ENCODE measurements at places on chromosomes 1 and 21.
A peak's percentile ranks its signal among the peaks of the same experiment; 100 is the strongest.

DNA sequence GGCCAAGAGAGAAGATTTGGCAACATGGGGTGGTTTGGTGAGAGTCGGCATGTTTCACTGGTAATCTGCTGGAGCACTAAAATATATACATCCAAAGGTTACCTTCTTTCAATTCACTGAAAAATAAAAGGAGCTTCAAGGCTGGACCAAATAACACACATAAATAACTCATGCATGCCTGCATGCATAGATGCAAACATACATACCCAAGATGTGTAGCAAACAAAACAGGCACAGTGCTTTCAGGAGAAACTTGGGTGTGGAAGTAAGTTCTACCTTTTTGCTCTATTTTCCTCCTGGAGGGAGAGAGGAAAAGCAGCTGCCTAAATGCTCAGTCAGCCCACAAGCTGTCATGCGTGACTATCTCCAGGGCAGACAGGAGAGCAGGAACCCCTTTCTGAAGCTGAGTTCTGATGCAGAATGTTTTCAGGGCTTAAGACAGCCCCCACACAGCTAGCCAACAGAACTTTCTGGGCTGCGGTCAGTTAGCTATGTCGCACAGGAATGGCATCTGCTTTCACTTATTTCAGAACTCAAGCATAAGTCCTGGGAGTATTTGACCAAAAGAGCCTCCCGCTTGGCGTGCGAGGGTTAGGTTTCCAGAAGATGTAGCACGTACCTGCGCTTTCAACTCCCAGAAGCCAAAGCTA is 166.2 kb downstream of the TOMM20 start:
- peak; percentile 92 for DNase-seq

GRCh38 chr1:44326024-44326701 is 28.9 kb downstream of the ERI3 start:
- peak; percentile 7 for DNase-seq

GRCh38 chr1:63403386-63403785 is 36.0 kb downstream of the ALG6 start:
- no peak for DNase-seq

- DNase-seq = no peak
These were observed 225.3 kb downstream of the RGS7 start for GRCh38 chr1:241131636-241132194.

- no peak for DNase-seq
These were observed 6.2 kb upstream of the FAM76A start for GRCh38 chr1:27719286-27720251.

DNA sequence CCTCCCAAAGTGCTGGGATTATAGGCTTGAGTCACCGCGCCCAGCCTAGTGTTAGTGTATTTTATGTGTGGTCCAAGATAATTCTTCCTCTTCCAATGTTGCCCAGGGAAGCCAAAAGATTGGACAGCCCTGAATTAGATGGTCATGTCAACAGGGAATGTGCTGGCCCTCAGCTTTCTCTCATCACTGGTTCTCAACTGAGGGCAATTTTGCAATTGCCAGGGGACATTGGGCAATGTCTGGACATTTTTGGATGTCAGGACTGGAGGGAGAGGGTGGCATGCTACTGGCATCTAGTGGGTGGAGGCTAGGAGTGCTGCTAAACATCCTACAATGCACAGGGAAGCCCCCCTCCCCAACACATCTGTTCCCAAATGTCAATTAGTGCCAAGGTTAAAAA is 95.0 kb downstream of the LAMC2 start:
- no peak for DNase-seq

DNA sequence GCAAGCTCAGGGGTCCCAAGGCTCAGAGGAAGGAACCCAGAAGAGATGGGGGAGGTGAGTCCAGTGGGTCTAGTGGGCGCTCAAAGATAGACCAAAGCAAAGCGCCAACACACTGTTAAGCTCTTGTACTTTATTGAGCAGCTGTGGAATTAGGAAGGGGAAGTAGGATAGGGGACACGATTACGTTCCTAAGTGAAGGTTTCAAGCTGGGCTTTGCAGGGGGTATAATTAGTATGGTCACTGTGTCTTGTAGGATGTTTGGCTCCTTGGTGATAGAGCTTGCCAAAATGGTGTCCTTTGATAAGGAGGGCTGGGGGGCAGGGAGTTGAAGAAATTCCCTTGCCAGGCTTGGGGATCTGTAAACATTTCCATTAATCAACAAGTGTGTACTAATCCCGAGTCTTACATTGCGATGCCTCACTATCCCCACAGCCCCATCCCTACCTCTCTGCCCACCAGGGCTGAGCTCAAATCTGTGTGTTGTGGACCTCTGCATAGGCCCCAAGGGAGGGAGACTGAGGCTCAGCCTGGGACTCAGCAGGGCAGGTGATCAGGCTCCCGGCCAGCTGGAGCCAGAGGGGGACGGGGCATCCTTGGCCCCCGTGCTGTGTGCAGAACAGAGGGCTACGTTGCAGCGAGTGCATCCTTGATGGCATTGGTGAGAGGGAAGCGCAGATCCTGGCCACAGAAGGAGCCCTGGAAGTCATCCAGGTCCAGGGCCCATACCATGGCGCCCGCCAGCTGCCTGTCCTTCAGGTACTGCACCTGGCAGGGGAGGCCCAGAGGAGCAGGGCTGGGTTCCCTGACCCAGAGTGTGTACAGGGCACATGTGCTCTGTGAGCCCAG is 3.4 kb upstream of the MYBPH start:
- DNase-seq = no peak

GRCh38 chr1:33267468-33268205 is 11.3 kb downstream of the ZNF362 start:
- DNase-seq = no peak

- DNase-seq = no peak
These were observed 14.3 kb upstream of the MED18 start for GRCh38 chr1:28314547-28314941.

GRCh38 chr1:205030896-205031295 is 12.1 kb upstream of the CNTN2 start:
- no peak for DNase-seq

DNA sequence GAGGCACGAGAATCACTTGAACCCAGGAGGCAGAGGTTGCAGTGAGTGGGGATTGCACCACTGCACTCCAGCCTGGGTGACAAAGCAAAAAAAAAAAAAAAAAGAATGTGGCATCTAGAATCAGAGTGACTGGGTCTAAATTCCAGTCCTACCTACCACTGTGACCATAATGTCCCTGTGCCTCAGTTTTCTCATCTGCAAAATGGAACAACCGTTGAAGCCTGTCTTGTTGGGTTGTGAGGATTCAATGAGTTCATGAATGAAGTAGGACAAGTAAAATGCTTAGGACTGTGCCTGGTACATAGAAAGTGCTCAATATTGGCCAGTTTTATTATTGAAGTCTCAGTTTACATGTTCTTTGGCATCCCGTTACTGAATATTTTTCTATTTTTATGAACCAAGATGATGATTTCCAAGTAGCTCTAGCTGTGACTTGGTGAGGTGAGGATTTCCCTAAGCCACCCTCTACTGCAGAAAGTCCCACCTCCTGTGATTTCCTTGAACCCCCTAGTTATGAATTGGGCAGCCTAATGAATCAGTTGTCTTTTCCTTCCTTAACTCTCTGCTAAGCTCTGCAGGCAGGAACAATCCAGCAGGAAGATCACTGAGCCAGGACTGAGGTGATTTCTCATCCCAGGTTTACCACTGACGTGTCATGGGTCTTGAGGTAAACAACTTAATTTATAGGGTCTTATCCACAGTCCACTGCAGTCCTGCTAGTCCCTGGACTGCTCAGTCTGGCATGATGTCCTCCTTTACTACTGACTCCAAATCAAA is 18.9 kb upstream of the MEAF6 start:
- DNase-seq = no peak

DNA sequence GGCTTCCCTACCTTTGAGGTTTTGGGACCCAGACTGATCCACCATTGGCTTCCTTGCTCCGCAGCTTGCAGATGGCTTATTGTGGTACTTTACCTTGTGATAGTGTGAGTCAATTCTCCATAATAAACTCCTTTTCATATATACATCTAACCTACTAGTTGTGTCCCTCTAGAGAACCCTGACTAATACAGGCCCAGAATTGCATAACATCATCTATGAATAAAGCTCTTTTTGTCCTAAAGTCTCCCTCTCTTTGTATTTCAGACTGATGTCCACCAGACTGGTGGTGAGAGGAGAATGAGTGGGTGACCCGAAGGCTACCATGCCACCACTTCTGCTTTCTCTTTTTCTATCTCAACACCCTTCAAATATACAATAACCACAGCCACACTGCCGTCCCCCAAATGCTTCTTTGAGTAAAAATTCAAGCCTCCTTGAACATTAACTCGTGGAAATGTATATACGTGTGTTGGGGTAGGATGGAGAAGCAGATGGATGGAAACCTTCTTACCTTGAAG is 265.7 kb downstream of the PTBP2 start:
- no peak for DNase-seq

GRCh38 chr1:53400761-53401674 is 58.2 kb upstream of the DMRTB1 start:
- no peak for DNase-seq

- no peak for DNase-seq
These were observed 2.1 kb upstream of the S100A10 start for GRCh38 chr1:151995774-151996173.

DNA sequence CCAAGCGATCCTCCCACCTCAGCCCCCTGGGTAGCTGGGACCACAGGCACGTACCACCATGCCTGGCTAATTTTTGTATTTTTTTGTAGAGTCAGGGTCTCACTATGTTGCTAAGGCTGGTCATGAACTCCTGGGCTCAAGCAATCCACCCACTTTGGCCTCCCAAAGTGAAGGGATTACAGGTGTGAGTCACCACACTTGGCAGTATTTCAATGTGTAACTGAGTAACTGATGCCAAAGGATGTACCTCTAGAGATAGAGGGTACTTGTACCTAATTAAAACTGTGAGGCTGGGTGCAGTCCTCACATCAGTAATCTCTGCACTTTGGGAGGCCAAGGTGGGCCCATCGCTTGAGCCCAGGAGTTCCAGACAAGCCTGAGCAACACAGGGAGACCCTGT is 258.7 kb upstream of the DMRTA2 start:
- no peak for DNase-seq

DNA sequence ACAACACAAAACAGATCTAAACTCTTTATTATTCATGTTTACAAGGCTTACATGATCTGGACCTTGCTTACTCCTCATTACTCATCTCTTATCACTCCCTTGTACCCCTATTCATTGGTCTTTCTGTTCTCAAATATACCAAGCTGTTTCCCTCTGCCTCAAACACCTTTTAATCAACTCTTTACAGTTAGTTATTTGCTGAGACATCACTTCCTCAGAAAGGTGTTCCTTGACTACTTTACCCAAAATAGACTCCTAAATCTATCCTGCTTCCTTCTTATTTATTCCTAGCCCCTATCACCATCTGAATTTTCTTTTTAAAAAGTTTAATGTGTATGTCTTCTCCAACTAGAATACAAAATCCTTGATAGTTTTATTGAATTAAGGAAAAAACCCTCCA is 100.6 kb upstream of the SLFNL1 start:
- no peak for DNase-seq

GRCh38 chr1:33186936-33187335 is 5.1 kb upstream of the TRIM62 start:
- DNase-seq = no peak

DNA sequence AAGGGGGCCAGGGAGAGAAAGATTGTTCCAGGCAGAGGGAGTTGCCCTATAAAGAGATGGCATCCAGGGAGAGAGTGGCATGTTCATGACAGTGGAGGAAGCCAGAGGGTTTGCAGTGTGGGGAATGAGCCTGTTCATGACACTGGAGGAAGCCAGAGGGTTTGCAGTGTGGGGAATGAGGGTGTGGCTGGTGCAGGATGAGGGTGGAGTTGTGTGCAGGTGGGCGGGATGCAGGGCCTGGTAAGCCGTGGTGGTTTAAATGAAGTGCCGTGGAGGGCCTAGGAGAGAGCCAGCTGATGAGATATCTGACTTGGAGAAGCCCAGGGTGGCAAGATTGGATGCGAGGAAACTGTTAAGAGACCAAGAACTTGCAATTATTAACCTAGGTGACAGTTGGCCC is 131.8 kb downstream of the CAMTA1 start:
- DNase-seq = no peak

DNA sequence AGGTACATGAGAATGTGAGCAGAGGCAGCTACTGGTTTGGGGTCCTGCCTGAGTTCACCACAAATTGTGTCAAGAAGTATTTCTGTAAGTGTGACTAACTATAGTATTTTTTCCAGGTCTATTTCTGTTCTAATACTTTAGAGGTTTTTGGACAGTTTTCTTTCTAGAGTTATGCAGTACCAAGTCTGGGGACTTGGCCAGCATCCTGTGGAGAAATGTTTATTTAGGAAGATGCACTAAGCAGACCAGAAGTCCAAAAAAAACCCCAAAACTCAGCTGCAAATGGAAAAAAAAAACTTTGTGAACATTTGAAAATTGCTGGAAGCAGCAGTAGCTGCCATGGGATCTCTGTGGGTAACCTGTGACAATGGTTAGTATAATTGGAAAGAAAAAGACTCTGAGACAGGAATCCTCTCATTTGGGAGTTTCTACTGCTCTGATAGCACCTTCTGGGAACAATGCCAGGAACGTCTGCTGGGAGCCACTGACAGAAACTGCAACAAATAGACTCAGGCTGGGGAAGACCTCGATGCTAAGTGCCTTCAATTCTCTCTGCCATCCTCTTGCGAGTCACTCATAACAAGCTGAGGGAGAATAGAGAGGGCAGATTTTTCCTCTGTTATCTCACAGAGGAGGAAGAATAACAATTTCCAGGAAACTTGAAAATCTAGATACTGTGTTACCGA is 37.6 kb downstream of the OR10R2 start:
- no peak for DNase-seq

DNA sequence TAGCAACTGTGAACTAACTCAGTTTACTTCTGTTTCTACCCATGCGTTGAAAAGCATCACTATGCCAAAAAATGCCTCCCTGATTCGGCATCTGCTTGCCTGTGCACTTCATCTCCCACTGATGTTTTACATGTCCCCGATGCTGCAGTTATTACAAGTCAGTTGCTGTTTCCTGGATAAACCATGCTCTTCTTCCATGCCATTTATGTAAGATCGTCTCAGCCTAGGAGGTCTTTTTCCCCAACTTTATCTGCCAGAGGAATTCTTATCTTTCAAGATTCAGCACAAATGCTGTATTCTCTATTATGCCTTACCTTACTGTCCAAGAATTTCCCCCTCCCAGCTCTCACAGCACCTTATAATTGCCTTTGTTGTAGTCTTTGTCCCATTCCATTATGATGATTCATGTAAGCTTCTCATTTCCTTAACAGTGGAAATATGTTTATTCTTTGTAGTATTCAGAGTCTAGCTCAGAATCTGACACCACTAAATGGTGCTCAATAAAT is 30.0 kb downstream of the PRKACB start:
- no peak for DNase-seq

DNA sequence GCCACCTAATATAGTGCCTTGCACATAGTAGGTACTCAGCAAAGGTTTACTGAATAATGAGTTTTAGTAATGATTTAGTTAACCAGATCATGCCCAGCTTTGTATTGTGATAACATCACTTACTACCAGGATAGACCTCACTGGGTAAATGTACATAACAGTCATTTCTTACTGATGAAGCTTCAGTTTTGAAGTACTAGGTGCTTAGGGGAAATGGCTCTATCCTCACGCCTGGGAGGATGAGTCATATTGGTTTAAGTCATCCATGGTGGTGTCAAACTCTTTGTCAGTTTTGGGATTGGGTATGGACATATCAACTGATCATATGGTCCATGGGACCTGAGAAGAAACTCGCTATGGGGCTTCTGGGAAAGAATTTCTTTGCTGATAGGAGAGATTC is 90.6 kb upstream of the USP24 start:
- no peak for DNase-seq

Measured in amniotic stem cell (primary cell).